ENCODE measurements at places on chromosomes 13 and 19.

DNA sequence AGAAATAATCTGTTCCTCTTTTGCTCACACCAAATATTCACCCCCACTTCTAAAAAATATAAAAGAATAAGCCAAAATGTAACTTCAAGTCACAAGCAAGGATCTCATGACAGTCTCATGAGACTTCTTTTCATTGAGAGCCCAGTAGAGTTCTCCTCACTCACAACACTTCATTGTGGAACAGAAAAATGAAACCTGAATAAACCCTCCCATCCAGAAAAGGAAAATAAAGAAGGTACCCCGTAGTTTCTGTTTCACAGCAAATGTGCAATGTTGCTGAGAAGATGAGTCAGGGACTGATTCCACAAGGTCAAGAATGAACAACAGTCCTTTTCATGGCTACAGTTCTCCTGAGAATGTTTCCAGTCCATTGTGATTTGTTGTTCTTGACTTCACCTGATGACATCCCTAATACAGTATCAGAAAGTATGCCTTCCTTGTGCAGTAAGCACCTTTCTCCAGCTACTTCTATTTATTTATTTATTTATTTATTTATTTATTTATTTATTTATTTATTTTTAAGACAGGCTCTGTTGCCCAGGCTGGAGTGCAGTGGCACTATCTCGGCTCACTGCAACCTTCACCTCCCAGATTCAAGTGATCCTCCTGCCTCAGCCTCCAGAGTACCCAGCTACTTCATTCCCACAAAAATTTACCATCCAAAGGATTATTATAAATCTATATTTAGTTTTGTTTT is 6.4 kb upstream of the ZNF841 start:
- DNase-seq, result no peak

DNA sequence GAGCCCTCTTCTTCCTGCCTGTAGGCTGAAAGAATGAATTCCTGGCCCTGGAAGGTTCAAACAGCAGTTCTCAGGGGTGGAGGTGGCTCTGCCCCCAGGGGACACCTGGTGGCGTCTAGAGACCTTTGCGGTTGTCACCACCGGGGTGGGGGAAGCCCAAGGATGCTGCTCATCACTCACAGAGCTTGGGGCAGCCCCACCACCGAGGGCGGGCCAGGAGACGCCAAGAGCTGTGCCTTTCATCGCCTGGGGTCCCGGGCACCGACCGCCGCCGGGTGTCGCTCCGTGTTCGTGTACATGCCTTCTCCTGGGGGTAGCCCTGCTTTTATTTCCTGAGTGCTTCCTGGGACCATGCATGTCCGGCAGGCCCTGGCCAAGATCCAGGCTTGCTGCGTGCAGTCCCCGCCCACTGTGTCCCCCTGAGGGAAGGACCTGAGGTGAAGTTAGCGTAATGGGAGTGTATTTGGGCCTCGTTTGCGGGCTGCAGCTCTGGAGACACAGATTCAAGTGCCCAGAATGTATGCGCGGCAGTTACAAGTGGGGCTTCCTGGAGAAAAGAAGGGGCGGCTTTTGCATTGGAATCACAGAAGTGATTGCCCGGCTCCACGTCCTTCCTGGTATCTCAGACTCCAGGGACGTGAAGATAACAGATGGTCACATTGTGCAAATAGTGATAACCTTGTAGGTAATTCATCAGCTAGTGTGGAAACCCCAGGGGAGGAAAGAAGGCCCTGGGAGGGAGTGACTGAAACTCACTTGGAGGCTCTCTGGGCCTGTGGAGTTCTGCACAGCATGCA is 7.8 kb downstream of the DOT1L start:
- DNase-seq, result no peak

DNA sequence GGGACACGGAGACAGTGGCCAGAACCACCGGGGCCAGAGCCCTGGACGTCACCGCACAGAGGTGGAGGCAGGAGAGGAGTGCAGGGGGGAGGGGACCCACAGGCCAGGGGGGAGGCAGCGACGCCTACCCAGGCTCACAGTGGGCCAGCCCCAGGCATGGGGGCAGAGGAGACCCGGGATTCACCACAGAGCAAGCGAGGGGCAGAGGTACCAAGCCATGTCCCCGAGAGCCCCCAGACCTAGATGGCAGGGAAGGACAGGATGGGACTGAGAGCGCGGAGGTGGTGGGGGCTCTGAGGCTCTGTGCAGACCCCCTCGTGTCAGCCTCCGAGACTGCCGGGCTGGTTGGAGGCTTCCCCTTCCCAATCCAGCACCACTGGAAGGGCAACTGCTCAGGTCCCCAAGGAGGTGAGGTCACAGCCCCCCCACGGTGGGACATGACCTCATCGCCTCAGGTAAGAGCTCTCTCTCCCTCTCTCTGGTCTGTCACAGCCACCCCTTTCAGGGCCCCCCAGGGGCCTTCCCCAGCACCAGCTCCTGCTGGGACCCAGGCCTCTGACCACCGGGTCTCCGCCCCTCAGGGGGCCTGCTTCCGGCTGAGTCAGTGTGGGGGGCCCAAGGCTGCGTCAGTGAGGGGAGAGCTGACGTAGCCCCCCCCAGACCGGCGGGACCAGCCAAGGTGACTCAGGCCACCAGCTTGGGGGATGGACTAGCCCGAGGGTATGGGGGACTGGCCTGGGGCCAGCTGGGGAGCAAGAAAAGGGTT is 2.2 kb upstream of the IL11 start:
- DNase-seq, result no peak

- no peak for DNase-seq
These were observed 43.3 kb downstream of the ZNF93 start for GRCh38 chr19:19943848-19944582.

- DNase-seq, result no peak
These were observed 166.7 kb upstream of the TSHZ3 start for GRCh38 chr19:31515931-31516330.

DNA sequence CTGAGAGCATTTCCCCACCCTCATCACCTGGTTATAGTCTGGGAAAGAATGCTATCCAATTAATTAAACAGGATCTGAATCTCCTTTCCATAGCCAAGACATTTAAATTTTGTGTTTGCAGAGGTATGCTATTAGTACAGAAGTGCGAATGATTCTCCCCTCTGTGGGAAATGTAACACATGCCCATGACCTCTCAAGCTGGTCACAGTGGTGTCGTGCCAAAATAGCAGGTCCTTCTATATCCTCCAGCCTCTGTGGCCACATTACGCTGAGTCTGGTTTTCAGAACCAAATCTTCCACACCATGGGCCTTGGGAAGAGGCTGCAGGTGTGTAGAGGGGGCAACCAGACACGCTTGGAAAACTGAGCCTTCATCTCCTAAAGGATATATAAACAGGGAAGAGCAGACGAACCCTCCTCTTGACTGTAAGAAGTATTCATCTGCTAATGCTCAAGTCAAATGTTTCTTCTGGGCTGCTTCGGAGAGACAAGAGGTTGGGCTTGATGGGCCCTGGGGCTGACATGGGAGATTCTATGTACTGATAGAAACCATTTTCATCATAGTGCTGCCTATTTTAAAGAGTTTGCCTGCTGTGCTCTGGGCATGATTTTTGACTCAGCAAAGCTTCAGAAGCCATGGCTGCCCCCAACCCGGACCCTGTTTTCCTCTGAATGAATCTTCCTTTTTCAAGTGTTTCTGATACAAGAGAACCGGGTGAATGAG is 197.6 kb downstream of the DNAJC15 start:
- no peak for DNase-seq

DNA sequence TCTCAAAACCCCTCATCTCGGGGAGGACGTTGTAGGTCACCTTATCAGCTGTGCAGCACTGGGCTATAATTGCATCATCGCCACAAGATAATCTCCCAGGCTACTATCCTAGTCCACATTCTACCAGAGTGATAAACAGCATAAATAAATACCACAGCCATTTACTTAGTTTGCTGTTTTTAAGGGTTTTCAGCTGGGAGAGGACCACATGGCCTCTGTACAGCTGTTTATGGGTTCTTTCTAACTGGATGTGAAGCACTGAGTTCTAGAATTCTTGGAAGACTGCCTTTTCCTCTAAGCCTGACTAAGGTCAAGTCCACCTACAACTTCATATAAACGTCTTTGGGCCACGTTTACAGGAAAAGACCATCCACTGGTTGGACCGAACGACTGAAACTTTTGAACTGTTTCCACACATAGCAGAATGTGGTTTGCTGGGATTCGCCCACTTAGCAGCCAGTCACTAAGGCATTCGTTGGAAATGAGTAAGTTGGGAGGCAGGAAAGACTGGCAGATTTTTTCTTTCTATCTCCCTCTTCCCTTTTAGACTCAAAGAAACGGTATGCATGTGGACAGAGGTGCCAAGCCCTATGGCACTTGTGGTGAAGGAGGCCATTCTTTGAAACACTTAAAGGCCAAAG is 752.5 kb upstream of the SGCG start:
- DNase-seq, result no peak

DNA sequence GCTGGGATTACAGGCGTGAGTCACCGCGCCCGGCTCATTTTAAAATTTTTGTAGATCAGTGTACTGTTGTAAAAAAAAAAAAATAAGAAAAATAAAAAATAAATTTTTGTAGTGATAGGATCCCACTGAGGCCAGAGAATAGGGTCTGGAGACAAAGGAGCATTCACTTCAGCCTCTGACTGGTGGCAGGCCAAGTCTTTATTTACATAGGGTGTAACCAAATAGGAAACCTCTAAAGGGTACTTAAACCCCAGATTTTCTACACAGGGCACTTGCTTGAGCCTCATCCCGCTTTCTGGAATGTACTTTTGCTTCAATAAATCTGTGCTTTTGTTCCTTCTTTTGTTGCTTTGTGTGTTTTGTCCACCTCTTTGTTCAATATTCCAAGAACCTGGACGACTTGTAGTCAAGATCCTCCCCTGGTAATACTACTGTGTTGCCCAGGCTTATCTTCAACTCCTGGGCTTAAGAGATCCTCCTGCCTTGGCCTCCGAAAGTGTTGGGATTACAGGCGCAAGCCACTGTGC is 2.1 kb upstream of the PDCD2L start:
- no peak for DNase-seq

Data from RPMI8226 (cell line).